Immature natural killer cell (primary cell): ENCODE measurements at places on chromosomes 4 and X. TPM values are rescaled to one million over a fixed set of nuclear protein-coding genes. Genes with fewer than 3 reads are reported as not detected.
A peak's percentile ranks its signal among the peaks of the same experiment; 100 is the strongest.

Gene SPANXB1
- polyA plus RNA-seq, result not detected

DNA sequence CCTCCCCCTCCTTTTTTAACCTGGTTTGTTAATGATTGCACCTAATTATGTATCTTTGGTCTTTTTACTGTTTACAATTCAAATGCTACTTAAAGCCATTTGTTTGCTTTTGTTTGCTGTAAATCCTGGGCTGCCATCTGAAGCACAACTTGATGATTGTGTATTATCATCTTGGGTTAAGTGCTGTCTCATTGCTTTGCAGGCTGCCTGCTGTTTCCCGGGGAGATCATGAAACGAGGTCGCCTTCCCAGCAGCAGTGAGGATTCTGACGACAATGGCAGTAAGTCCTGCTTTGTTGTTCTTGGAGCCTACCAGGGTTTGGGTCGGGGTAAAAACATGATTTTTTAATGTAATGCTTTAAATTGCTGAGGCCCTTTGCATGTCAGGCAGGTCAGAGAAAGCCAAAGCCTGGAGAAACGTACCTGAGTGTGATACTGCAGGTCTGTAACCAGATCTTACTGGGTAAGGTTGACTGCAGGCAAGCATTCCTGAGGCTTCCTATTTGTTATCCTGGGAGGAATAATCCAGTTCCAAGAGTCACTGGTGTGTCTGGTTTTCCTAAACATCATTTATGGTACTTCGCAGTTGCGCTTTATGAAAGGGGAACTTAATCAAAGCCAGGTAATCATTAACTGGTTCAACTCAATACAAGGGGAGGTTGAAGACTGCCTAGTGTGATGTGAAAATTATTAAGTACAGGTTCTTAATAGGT is 22.2 kb downstream of the JADE1 start:
- no peaks in the 10 kb centered on the region for H3K27me3 ChIP-seq
- DNase-seq, result no peak
- no peak overlapping the region for H3K4me3 ChIP-seq

GRCh38 chr4:185358959-185359358 is 36.8 kb downstream of the LRP2BP start:
- DNase-seq, result no peak
- no peak overlapping the region for H3K27ac ChIP-seq

DNA sequence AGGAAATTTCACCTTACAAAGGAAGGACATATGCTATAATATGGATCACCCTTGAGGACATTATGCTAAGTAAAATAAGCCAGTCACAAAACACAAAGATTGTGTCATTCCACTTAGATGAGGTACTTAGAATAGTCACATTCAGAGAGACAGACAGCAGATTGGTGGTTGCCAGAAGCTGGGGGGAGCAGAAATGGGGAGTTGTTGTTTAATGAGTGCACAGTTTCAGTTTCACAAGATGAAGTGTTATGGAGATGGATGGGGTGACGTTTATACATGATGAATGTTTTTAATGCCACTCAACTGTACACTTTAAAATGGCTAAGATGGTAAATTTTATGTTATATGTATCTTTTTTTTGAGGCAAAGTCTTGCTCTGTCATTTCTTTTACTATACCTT is 14.8 kb upstream of the SPON2 start:
- peaks cover 93% of the 10 kb centered on the region for H3K4me1 ChIP-seq
- H3K27me3 ChIP-seq, result no peaks in the 10 kb centered on the region
- peak; percentile 81 for DNase-seq

GRCh38 chr4:80243274-80244018 is 23.0 kb upstream of the FGF5 start:
- no peaks in the 10 kb centered on the region for H3K4me1 ChIP-seq
- H3K27me3 ChIP-seq, result peaks cover 6% of the 10 kb centered on the region
- DNase-seq, result no peak

GRCh38 chr4:82623121-82623683 is 61.4 kb upstream of the TMEM150C start:
- DNase-seq, result no peak
- H3K4me3 ChIP-seq, result no peak overlapping the region
- H3K27ac ChIP-seq, result no peak overlapping the region
- H3K27me3 ChIP-seq, result no peaks in the 10 kb centered on the region

DNA sequence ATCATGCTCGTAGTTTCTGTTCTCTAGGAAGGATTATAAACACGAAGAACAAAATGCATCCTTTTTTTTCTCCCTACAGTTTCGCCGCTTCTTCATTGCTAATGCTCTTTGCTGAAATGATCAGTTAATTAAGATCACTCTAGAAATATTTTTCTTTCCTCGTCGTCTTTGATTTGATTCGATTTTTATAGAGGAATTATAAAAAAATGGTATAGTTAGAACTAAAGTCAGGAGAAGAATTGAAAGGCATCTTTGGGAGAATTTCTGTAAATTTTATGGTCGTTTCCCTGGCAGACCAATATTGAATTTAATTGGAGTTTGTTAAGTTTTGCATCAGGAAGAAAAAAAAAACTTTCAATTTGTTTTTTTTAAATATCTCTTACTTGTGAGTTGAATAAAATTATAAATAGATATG is 1.1 kb upstream of the NKX3-2 start:
- peaks cover 34% of the 10 kb centered on the region for H3K4me1 ChIP-seq
- H3K36me3 ChIP-seq, result peaks cover 3% of the 10 kb centered on the region
- H3K27ac ChIP-seq, result no peak overlapping the region
- H3K4me3 ChIP-seq, result peak overlapping the region; percentile 77
- DNase-seq, result no peak
- peaks cover 39% of the 10 kb centered on the region for H3K27me3 ChIP-seq

GRCh38 chr4:168837922-168838321 is 172.1 kb downstream of the CBR4 start:
- DNase-seq, result no peak
- no peak overlapping the region for H3K4me3 ChIP-seq
- H3K36me3 ChIP-seq, result no peaks in the 10 kb centered on the region
- H3K27ac ChIP-seq, result no peak overlapping the region
- H3K27me3 ChIP-seq, result peaks cover 5% of the 10 kb centered on the region

DNA sequence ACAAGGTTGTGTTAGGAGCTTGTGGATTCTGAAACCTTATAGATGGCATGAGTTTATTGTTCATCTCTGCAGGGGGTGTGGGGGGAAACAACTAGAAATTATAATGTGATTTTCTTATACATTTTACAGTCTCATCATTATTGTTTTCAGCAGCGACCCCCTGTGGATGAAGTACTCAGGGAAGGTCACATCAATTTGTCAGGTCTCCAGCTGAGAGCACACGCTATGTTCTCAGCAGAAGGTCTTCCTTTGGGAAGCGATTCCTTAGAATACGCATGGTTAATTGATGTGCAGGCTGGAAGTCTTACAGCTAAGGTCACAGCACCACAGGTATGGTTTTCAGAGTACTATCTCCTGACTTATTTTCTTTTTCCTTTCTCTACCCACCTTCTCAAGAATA is 72.2 kb downstream of the BLTP1 start:
- no peaks in the 10 kb centered on the region for H3K27me3 ChIP-seq
- peaks cover 30% of the 10 kb centered on the region for H3K36me3 ChIP-seq
- peaks cover 29% of the 10 kb centered on the region for H3K4me1 ChIP-seq
- DNase-seq, result no peak
- no peak overlapping the region for H3K4me3 ChIP-seq
- no peak overlapping the region for H3K27ac ChIP-seq
